CD4-positive, CD25-positive, alpha-beta regulatory T cell (primary cell): ENCODE measurements at places on chromosomes 11 and 22.

DNA sequence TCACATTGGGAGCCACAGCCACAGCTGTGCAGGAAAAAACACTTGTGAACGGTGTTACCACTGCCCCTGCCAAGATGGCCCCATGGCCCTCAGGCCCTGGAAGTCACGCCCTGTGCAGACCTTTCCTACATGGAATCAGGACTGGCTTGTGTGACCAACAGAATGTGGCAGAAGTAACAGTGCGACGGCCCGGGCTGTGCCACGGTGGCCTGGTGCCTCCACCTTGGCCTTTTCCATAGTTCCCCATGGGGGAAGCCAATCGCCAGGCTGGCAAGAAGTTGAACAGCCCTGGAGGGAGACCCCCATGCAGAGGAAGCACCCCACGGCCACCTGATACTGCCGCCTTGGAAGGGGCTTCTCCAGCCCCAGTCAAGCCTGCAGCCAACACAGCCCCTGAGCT lies 48.0 kb downstream of the DHCR7 start:
- DNase-seq: no peak

DNA sequence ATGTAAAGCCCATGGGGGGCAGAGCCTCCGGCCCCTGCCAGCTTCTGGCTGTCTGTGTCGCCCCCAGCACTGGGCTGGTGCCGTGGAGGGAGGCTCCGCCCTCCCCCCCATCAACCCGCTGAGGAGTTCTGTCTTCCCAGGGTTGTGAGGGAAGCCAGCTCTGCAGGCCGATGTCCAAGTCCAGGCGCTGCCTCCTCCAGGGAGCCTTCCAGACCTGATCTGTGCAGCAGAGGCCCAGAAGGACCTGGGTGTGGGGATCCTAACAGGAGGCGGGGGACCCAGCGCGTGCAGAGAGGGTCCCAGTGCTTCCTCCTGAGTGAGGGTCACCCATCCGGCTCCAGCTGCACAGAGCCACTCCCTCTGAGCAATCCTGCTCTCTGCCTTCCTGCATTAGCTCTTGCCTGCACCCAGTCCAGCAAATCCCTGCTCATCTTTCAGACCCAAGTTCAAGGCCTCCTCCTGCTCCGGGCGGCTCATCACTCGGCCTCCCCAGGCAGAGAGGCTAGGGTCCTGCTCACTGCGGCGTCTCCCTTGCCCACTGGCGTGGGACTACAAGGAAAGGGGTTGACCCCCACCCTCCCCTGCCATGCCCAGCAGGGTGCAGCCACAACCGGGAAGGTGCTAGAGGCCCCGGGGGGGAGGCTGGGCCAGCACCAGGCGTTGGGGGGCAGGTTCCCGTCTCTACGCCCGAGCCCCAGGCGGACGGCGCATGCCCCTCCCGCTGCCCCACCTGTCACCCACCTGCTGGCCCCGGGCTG lies 16.4 kb downstream of the PRR33 start:
- DNase-seq: no peak

- DNase-seq: no peak
Observed at GRCh38 chr11:30000986-30001750, 15.7 kb downstream of the KCNA4 start.

DNA sequence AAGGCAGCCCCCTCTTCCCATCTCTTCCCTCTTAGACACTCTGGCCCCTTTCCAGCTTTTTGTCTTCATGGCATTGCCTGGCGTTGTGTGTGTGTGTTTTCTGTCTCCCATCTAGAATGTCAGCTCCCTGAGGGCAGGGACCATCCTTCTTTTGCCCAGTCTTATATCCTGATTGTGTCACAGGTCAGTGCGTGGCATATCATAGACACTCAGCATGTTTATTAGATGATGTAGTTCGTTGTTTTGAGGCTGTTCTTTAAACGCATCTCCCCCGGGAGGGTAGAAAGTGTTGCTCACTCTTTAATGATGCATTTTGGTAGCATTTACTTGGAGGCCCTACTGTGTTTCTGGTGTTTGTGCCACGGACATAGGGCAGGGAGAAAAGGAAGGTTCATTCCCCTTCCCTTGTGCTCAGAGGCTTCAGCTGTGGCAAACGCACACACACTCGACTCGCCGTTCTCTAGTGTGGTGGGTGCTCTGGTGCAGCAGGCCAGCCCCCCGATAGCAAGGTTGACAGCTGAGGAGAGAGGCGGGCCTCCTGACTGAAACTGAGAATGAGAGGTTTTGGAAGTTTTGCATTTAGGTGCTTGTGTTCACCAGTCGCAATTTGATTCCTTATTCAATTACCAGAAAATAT lies 60.2 kb downstream of the TNRC6B start:
- no peak for DNase-seq

GRCh38 chr11:75592715-75593114 lies 30.7 kb downstream of the SERPINH1 start:
- no peak for DNase-seq

- no peak for DNase-seq
Observed at GRCh38 chr22:27896245-27896644, 22.8 kb downstream of the PITPNB start.

GRCh38 chr22:19447330-19448075 lies at the start of gene C22orf39:
Gene C22orf39 (minus strand): TSS chr22:19447711. CDS start chr22:19447688, 23 bp downstream.
- peak; percentile 95 for DNase-seq

DNA sequence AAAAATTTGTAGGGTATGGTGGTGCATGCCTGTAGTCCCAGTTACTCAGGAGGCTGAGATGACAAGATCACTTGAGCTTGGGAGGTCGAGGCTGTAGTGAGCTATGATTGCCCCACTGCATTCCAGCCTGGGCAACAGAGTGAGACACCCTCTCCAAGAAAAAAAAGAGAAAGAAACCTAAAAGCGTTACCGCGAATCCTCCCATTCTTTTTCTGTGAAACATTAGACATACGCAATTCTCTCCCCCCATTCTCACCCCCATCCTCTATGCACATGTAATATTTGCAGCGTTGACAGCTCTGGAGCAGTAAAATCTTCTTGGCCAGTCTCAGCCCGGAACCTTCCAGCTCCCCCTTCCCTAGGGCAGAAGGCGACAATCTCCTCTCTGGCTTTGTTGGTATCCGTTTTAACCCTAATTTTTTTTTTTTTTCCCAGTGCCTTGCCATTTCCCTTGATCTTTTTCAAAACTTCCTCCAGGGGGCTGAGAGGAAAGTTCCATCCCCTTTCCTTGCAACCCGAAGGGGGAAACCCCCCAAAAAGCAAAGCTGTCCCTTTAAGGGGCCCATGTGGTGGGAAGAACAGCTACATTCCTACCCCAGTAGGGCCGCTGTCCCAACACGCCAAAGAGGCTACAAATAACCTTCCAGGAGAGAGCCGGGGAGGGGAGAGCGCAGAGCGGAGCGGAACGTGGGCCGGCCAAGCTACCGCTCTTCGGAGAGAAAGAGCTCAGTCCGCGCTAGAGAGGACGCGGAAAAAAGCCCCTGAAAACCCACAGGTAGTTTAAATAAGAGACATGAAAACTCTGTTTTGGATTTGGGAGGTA lies 1.9 kb downstream of the LRP4 start:
- DNase-seq: no peak
